ENCODE measurements at places on chromosomes 5 and 9.

DNA sequence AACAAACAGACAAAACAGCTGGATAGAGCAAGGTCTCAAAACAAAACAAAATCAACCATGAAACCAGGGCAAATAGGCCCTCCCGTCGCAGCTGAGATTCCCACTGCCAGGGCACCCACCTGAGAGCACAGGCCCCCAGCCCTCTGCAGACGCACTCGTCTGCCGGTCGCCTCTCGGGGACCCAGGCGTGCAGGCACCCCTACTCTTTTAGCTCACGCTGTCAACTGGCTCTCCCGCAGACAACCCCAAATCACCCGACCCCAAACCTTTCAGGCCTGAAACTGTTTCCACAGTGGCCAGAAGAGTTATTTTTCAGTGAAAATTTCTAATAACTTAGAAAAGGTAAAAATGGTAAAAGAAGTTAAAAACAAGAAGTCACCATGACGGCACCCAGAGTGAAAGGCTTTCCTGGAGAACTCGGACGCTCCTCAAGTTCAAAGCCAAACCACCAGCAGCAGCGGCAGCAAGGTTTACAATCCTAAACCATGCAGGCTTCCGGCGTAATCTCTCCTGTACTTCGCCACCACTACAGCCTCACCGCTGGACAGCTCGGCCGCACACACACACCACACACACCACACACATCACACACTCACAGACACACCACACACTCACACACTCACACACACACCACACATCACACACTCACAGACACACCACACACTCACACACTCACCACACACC lies 1.9 kb upstream of the UBE2QL1 start:
- no peak for DNase-seq

GRCh38 chr5:59645380-59645779 lies 248.1 kb downstream of the PDE4D start:
- no peak for DNase-seq

DNA sequence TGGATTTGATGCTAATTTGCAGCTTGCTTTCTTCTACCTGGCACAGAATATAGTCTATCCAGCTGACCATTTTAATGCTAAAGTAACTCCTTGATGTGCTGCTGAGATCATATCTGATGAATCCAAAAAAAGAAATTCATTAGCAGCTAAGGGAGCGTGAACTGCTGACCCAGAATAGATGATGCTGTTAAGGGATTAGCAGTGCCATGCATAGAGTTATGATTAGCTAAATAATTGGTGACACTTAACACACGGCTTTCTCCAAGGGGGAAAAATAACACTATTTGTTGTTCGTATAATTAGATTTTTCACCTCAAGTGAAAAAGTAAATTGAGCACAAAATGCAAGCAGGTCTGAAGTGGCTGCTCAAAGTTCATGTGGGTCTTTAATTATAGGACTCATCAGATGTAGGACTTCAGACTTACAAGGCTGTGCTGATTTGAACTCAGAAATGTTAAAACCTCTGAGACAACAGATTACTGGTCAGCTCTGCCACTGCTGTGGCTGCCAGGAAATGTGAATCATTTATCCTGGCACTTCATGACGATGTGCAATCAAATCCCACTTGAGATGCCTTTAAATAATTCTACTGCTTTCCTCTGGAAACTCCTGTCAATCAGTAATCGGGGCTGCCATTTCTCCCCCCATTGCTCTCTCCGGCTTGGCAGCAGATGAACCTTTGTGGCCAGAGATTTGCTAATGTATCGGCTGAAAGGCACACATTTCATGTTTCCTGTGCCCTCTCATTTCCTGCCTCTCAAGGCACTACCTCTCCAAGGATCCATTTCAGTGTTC lies 291.6 kb upstream of the C9orf72 start:
- no peak for DNase-seq

- no peak for DNase-seq
Observed at GRCh38 chr5:53974021-53974420, 336.4 kb downstream of the ARL15 start.

DNA sequence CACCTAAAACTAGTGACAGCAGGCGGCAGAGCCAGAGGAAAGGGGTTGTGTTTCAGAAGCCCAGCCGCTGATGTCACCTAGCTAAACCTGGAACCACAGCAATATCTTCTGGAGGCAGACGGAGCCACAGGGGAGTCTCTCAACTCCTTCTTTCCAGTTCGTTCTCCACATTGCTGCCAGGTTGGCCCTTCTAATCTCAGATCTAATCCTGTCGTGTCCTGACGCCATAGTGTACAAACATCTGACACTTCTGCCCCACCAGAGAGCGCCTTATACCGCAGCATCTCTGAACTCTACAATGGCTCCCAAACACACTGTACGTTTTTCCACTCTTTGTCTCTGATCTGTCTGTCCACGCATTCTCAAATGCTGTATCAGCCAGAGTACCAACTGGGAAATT lies 240.0 kb downstream of the SMARCA2 start:
- DNase-seq = no peak

GRCh38 chr9:107994648-107995047 lies 505.1 kb upstream of the KLF4 start:
- DNase-seq = no peak

DNA sequence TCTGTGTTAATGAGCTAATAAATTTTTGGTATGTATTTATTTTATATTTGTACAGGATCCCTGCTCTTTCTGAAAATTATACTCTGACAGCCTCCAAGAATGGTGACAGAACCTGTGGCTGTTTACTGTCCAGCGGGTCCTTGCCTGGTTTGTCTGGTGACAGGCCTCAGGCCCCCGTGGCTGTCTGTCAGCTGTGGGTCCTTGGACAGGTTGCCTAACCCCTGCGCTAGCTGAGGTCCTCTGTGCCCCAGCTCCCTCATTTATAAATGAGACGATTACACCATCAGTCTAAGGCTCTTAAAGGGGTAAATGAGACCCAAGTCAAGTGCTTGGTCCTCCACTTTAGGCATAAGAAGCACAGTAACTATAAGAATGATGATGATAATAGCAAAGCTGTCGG lies 125.1 kb upstream of the COL5A1 start:
- no peak for DNase-seq

DNA sequence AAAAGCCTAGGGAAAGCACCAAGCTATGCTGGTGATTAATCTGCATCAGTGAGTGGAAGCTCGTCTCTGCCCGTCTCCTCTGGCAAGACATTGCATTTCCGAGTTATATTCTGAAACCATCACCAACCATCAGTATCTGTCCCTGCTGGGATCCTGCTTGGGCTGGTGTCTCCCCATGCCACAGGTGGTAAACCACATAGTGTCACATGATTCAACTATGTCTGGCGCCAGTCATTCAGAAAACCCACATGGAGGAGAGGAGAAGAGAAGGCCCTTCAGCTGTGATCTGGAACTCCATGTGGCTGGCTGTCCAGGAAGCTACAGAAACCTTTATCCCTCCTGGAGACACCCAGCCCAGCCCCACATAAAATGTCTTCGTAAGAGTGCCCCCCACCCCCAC lies 4.8 kb downstream of the IL9 start:
- peak; percentile 5 for DNase-seq

DNA sequence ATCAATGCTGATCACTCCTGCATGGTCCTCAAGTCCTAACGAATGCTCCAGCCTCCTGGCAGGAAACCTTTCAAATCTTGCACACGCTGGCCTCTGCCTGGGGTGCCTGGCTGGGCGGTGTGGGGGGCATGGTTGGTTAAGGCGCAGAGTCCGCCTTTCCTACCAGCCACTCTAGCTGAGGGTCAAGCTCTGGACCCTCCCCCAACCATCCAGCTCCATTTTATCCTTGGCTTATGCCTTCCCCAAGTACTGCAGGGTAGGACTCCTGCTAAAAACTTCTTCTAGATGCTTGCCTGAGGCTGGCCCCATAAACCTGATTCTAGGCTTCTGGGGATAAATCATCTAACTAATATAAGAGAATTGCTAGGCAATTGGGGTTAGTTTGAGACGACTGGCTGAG lies 808 bp upstream of the MVB12B start:
- DNase-seq = no peak

GRCh38 chr5:42522783-42523182 lies 99.5 kb downstream of the GHR start:
- no peak for DNase-seq

- no peak for DNase-seq
Observed at GRCh38 chr5:6606884-6607558, 25.8 kb downstream of the NSUN2 start.

GRCh38 chr9:99039505-99040182 lies 65.3 kb upstream of the TGFBR1 start:
- no peak for DNase-seq

- no peak for DNase-seq
Observed at GRCh38 chr5:73902327-73903051, 276.5 kb downstream of the ARHGEF28 start.

- no peak for DNase-seq
Observed at GRCh38 chr9:97362777-97363545, 48.9 kb upstream of the TDRD7 start.

DNA sequence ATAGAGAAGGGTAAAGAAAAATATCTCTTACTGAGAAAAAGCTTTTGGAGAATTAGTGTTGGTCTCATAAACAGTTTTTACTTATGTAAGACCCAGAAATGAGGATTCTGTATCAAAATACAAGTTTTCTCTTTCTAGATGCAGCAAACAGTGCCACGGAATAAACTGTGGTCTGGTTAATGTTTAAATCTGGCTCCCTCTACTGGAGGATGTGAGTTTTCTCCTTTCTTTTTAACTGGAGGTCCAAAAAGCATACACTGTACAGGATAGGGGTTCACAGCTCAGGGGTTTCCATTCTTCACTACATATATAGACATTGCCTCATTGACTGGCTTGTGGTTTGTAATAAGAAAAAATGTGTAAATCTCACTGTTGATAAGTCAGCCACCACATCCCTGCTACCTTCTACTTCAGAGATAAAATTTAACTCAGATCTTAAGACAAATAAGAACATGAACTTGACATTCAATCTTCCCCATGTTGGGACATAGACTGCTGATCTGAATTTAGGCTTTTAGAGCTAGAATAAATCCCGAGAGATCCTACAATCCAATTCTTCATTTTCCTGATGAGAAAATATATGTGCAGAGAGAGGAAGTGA lies 98.9 kb downstream of the CFAP95 start:
- DNase-seq = no peak

DNA sequence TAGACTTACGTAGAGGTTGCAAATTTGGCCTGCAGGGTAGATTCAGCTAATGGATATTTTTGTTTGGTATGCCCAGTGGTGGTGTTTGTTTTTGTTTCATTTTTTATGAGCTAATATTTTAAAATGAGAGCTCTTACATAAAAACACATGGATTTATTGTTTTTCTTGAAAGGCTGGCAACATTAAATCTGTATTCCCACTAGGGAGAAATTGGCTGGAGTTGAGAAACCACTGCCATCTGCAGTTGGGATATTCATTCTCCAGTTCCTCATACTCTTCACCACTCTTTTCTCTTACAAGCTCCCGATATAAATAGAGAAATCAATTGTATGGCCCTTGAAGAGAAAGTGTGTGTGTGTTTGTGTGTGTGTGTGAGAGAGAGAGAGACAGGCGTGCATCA lies 143.3 kb downstream of the ALDH1A1 start:
- no peak for DNase-seq

Measured in stimulated activated CD4-positive, alpha-beta T cell treated with anti-CD3 and anti-CD28 coated beads, Interleukin-1b, Interleukin-23, amount 100 ng/mL, for 24 hours (primary cell).